ENCODE measurements at places on chromosomes 3 and 15.

DNA sequence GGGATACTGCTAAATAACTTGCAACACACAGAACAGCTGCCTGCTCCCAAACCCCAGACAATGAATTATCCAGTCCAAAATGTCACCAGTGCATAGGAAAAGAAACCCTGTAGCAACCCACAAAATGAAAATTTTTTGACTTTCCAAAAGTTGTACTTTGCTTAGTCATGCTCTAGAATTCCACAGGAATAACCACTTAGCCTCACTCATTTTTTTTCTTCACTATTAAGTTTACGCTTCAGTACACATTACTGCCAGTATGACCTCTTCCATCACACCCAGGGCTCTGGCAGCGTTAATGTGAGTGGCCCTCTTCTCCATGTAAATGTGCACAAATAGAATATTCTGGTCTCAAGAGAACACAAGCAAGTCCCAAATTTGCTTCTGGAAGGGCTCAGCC lies 259.8 kb downstream of the MAGI1 start:
- DNase-seq = no peak

GRCh38 chr3:41277790-41278465 lies 78.6 kb downstream of the CTNNB1 start:
- no peak for DNase-seq

DNA sequence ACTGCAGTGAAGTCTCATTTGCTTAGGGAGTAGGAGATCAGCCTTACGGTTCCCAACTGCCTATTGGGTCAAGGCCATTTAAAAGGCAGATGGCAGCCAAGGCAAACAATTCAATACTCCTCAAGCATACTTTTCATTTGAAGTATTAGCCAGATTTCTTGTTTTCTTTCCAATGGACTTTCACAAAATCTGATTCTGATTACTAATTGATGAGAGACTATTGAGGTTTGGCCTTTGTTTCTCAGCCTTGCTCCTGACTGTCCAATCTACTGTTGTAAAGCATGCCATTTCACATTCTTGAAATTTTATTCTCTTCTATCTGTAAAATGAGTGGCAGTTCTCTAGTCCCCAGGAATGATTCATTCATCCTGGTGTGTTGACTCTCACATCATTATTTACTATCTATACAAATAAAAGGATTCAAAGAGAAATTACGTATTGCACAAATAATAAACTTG lies 166.2 kb upstream of the TGFBR2 start:
- no peak for DNase-seq

DNA sequence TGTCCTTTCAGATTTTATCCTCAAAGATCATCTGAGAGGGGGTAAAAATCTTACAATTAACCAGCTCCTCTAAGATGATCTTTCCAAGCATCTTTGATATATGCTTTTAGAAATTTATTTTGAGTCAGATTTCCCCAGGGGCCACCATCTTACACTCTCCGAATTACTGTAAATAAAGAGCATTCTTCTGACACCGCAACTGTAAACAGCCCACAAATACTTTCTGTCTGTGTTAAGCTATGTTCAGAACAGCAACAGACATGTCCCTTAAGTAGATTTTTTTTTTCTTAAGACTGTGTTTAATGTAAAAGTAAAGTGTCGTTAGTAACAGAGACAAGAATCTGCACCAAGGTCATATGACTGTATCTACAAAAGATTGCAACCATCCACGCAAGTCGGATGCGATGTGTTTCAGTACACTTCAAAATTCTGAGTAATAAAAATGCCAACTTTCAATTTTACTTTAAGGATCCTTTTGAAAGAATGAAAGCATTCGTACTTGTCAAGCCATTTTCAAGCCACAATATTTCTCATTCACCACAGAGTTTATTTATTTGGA lies 159.0 kb upstream of the KCNH8 start:
- DNase-seq = no peak

- no peak for DNase-seq
These were observed 34.9 kb downstream of the CCDC33 start for GRCh38 chr15:74270854-74271520.
